Choroid plexus epithelial cell (primary cell): ENCODE measurements at places on chromosomes 4 and X.

GRCh38 chr4:41257257-41257901 is 651 bp downstream of the UCHL1 start:
- DNase-seq, result peak; percentile 66

DNA sequence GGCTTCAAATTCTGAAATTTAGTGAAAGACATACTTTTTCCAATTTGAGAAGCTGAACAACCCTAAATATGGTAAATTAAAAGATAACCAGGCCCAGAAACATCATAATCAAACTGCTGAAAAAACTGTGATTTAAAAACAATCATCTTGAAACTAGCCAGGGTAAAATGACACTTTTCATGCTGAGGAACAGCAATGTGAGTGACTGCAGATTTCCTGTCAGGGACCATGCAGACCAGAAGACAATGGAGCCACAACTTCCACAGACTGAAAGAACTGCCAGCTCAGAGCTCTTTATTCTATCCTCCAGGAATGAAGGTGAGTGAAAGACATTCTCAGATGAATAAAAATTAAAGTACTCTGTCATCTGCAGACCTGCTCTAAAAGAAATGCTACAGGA is 73.3 kb downstream of the NAT8L start:
- DNase-seq, result peak; percentile 8

DNA sequence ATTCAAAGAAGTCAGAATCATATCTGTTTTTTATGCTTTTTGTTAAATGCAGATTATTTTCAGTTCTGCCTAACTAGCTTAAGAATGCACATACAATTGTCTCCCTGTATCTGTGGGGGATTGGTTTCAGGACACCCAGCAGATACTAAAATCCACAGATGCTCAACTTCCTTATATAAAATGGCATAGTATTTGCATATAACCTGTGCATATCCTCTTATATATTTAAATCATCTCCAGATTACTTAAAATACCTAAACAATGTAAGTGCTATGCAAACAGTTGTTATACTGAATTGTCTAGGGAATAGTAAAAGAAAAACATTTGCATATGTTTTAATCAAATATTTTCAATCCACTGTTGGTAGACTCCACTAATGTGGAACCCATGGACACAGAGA is 279.4 kb downstream of the TMA16 start:
- no peak for DNase-seq

DNA sequence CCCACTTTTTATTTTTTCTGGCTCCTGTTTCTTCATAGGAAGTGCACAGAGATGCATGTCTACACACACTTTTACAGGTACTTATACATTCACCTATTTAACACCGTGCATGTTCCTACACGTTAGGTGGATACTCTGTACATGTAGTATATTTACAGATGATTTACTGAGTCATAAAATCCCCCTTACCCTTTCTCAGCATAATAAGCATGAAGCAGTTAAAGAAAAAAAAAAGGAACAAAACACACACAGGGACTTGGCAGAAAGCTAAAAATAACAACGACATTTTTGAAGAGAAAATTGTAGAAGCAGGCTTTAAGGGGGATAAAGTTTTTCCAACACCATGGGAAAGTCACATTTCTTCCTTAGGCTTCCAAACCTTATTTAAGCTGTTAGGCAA is 96.4 kb upstream of the IQCM start:
- DNase-seq, result peak; percentile 29

- peak; percentile 26 for DNase-seq
Measured at GRCh38 chr4:127642169-127642568, 9.4 kb downstream of the INTU start.

DNA sequence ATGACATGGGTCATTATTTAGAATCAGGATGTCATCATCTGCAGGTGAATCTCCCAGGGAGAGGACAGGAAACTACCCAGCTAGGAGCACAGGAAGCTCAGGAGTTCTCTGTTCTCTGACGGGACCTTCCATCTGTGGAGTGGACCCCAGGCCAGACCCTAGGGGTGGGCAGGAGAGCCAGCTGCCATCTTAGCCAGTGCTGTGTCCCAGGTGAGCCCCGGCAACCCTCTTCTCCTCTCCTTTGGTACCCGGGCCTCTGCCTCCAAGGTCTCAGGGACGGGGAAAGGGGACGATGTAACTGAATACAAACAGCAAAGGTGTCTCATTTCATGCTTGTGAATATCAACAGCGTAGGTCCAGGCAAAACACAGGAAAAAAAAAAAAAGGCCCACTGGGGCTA is 48.5 kb downstream of the C4orf50 start:
- no peak for DNase-seq

GRCh38 chr4:124997124-124997523 is 284.6 kb upstream of the ANKRD50 start:
- DNase-seq, result no peak

- no peak for DNase-seq
Measured at GRCh38 chr4:7725951-7726350, 213.7 kb downstream of the AFAP1 start.

DNA sequence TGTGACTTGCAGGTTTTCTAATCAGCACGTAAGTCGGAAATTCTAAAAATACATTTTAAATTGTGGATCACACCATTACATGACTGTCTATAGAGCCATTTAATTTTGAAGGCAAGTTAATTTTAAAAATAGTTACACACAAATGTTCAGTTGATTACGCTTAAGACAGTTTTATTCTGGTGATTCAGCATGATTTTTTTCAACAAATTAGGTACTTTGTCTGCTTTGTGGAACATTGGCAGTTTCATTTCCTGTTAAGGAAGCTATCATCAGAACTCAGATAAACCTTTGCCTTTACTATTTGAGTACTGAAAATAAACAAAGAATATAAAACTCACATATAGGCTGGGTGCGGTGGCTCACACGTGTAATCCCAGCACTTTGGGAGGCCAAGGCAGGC is 19.5 kb downstream of the SAT1 start:
- DNase-seq, result no peak

GRCh38 chr4:64880557-64880956 is 471.3 kb upstream of the TECRL start:
- no peak for DNase-seq

DNA sequence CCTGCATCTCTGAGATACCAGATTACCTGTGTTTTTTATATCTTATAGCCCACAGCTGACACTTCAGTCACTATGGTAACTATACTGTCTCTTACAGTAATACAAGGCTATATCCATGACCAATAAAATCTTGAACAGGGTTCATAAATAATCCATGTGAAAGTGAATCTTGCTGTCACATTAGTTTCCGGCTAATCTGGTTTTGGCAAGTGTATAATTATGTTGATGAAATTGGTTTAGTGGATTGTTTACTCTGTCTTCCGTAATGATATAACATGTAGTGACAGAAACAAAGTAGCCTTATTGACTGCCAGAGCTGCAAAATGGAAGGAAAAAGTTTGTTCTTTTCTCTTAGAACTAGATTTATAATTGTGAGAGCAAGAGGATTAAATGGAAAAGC is 686.6 kb upstream of the PABPC4L start:
- DNase-seq, result no peak

GRCh38 chr4:128675083-128675482 is 134.4 kb upstream of the JADE1 start:
- peak; percentile 72 for DNase-seq

DNA sequence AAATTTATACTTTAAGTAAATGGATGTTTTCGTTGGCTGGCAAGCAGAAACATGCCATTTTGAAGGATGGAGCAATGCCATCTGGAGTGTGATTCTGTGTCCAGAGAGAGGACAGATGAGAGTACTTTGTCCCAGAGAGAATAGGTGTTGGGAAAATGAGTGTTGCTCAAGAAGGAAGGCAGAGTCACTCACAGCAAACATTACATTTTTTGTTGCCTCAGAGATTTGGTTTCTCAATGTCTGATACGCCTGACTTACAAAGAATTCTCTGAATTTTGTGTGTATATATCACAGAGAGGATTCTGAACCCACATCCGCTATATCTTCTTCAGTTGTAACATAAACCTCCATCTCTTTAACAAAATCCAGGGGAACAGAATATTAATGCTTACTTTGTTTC is 102.8 kb upstream of the PCDH18 start:
- peak; percentile 86 for DNase-seq

DNA sequence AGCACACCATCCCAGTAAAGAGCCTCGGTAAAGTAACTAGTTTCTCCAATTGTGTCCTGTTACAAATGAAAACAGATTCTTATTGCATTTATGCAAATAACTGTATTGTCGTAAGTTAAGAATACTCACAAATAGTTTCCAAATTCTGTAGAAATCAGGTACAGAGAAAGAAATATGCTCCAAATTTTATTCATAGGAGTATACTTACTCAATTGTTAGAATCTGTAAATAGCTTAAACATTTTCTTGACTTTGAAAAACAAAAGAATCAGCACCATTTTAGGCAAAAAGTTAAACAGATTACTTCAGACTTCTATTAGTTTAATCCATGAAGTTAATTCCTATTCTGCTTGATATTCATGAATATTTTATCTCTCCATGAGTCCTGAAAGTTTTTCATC is 10.7 kb downstream of the CNGA1 start:
- DNase-seq, result no peak

GRCh38 chr4:145480257-145480656 is 1.4 kb upstream of the SMAD1 start:
- no peak for DNase-seq

DNA sequence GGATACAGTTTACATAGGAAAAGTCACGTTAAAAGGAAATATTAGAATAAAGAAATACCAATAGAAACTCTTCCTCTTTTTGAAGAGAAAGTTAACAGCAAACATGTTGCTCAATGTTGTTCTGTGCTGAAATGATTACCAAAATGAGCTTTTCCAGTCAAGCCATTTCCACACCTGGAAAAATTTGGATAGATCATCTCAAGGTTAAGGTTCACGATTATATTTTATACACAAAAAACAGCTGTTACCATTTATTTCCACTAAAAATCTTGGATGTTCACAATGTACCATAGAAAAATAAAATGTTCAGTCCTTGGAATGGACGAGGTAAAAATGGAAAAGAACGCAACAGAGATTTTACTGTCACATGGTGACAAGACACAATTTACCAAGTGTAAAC is 218.7 kb downstream of the SCFD2 start:
- DNase-seq, result no peak

GRCh38 chr4:88958080-88958479 is 98.9 kb downstream of the FAM13A start:
- no peak for DNase-seq

GRCh38 chrX:15167826-15168225 is 102.1 kb downstream of the ASB9 start:
- no peak for DNase-seq

- no peak for DNase-seq
Measured at GRCh38 chrX:154733066-154733425, 17.8 kb downstream of the GAB3 start.

DNA sequence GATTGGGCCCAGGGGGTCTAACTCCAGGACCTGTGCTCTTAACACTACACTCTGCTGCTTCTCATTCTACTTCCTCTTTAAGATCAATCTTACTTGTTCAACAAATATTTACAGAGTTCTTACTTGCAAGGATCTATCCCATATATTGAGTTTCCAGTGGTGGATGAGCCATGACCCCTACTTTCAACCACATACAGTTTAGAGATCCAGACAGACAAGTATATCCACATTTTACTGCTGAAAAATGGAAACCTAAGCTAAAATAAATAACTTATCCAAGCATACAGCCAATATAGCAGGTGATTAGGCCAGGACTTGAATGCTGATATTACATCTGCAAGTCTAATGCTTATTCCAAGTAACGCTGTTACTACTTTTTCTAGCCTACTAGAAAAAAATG is 18.7 kb downstream of the TMEM150C start:
- DNase-seq, result no peak

GRCh38 chrX:24988314-24988713 is 27.5 kb downstream of the ARX start:
- no peak for DNase-seq

DNA sequence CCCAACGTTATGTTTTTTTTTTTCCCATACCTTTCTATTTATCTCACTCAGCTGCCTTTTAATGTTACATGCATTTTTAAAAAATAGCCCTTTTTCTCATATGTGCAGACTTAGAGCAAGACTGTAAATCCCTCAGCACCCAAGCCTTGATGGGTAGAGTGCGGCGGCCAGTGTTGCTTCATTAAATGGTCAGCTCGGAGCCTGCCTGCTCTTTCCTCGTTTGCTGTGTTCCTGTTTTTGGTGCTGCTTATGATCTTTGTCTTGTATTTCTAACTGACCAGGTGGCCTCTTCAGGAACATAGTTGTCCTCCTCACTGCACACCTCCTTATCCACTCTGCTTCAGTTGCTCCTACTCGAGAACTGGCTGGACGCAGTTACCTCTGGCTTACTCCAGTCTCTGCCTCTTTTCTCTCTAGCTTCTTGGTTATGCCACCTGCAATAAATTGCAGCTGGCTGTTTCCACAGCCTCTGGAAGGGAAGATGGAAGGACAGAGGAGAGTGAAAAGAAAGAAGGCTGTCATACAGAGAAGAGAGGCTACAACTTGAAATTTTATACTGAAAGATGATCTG is 10.7 kb downstream of the RBPJ start:
- DNase-seq, result no peak

GRCh38 chr4:131499141-131499873 is 1649.8 kb upstream of the PCDH10 start:
- DNase-seq, result peak; percentile 95

DNA sequence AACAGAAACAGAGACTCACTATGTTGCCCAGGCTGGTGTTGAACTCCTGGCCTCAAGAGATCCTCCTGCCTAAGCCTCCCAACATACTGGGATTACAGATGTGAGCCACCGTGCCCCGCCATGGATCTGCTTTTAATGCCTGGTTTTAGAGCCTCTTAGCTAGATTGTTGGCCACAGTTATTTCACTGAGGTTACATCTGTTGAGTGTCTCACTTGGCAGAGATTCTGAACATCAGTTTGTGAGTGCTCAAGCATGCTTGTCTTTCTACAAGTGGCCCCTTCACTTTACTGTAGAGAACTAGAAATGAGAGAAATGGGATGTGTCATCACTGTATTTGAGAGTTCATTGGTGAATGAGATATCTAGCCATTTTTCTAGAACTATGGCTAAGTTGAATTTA is 218.5 kb downstream of the APBB2 start:
- peak; percentile 76 for DNase-seq

GRCh38 chrX:154373340-154374306 is 811 bp downstream of the FLNA start:
- peak; percentile 61 for DNase-seq

GRCh38 chrX:1661048-1661921 is 46.4 kb downstream of the ASMT start:
- no peak for DNase-seq

- no peak for DNase-seq
Measured at GRCh38 chrX:71171110-71171801, 26.6 kb downstream of the NLGN3 start.
